ENCODE measurements at places on chromosomes 1 and 21.

GRCh38 chr21:41166884-41167283 lies 1.1 kb upstream of the BACE2 start:
- DNase-seq: no peak

DNA sequence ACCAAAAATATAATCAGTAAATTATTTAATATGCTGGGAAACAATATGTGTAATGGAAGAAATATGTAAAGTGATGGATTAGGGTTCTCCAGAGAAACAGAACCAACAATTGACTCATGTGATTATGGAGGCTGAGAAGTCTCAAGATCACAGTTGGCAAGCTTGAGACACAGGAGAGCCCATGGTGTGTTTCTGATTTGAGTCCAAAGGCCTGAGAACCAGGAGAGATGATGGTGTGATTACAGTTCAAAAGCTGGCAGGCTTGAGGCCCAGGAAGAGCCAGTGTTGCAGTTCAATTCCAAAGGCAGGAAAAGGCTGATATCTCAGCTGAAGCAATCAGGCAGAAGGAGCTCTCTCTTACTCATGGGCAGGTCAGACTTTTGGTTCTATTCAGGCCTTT lies 138.8 kb upstream of the NBPF11 start:
- DNase-seq: no peak

DNA sequence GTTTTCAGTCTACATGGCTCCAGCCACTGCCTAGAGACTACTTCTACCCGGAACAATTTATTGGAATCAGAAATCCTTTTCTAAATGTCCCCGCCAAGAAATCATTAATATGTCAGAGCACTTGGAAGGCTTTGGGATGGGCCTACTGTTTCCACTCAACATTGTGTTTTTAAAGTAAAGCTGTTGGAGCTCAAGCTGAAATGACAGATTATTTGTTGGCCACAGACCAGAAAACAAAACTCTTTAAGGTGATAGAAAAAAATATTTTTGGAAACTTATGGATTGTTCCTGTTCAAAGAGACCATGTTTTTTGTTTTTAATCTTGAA lies 496 bp downstream of the VPS45 start:
- no peak for DNase-seq

- DNase-seq: peak; percentile 49
Measured at GRCh38 chr1:25232866-25233784, 823 bp upstream of the SYF2 start.

DNA sequence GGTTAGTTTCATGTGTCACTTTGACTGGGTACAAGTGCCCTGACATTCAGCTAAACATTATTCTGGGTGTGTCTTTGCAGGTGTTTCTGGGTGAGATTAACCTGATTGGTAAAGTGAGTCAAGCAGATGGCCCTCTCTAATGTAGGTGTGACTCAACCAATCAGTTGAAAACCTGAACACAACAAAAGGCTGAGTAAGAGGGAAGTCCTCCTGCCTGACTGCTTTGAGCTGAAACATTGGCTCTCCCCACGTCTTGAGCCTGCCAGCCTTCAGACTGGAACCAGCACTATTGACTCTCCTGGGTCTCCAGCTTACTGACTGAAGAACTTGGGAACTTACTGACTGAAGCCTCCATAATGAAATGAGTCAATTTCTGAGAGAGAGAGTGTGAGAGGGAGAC lies 70.0 kb upstream of the C21orf91 start:
- DNase-seq: no peak

GRCh38 chr1:237108297-237109040 lies 66.5 kb downstream of the RYR2 start:
- no peak for DNase-seq

DNA sequence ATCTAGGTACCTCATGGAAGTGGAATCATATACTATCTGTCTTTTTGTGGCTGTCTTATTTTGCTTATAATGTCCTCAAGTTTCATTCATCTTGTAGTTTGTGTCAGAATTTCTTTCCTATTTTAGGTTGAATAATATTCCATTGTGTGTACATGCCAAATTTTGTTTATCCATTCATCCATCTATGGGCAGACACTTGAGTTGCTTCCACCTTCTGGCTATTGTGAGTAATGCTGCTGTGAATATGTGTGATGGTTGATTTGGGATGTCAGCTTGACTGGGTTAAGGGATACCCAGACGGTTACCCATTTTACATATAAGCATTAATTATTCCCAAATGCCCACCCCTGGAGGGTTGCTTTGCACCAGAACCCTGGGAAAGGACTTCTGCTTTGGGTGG lies 477.5 kb downstream of the PTPRU start:
- peak; percentile 18 for DNase-seq

GRCh38 chr1:208008534-208008933 lies 97.6 kb upstream of the CD34 start:
- no peak for DNase-seq

DNA sequence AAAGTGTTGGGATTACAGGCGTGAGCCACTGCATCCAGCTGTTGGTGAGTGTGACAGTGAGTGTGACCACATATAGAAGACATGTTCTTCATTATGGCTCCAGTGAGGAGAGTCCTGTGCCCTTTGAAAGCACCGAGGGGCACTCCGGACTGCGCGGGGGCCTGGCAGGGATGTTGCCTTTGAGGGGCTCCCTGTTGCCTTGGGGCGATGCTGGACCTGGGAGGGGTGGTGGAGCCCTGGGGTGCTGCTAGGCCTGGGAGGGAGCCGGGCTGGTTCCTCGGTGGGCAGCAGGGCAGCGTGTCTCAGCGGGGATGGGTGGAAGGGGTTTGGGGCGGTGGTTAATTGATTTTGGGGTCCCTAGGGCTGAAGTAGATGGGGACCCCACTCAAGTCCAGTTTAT lies 25.5 kb downstream of the CFAP74 start:
- no peak for DNase-seq

DNA sequence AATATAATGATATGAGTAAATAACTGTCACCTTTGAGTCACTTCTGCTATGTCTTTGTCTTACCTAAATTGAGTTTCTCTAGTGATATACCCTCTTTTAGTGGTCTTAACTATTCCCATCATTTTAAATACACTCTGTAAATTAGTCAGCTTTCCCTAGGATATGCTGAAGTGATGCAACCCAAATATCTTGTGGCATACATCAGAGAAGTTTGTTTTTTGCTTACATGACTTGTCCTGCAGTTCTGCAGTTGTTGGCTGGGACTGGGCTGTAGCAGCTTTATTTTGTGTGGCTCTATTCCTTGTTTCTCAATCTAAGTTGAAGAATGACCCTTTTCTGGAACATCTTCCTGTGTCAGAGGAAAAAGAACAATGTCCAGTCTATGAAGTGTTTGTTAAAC lies 76.4 kb downstream of the TTC3 start:
- no peak for DNase-seq

DNA sequence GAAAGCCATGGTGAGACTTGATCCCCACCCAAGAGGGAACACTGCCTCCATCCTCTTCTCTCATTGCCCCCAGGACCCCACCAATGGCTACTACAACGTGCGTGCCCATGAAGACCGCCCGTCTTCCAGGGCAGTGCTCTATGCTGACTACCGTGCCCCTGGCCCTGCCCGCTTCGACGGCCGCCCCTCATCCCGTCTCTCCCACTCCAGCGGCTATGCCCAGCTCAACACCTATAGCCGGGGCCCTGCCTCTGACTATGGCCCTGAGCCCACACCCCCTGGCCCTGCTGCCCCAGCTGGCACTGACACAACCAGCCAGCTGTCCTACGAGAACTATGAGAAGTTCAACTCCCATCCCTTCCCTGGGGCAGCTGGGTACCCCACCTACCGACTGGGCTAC lies 86.1 kb upstream of the CD1D start:
- no peak for DNase-seq

- no peak for DNase-seq
Measured at GRCh38 chr1:247352175-247352574, 20.5 kb upstream of the ZNF496 start.

DNA sequence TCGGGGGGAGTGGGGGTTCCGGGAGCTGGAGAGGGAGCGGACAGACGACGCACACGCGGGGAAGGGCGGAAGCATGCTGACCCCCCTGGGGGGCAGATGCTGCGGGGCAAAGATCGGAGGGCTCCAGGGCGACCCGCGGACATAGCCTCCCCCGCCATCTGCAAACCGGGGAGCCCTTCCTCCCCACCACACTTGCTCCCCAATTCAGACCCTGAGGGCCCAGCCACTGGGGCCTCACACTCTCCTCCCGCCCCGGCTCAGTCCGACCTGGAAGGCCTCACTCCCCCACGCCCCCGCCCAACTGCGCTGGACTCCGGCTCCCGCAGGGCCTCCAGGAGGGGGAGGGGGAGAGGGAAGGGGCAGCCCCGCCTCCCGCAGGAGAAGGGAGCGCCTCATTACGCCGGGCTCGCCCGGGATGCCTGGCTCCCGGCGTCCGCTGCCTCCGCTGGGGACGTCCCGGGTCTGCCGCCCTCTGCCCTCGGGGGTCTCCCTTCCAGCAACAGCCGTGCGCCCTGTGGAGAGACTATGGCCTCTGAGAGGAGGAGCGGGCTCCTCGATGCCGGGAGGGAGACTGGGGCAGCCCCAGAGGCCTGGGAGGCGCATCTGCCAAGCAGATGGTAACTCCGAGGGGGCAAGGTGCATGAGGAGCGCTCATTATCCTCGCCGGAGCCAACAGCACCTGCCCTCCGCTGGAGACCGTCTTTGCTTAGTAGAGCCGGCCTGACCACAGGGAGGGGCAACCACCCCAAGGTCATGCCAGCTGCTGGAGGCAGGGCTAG lies 636 bp upstream of the CAMK2N1 start:
- DNase-seq: peak; percentile 94

- DNase-seq: no peak
Measured at GRCh38 chr1:117433943-117434342, 66.7 kb downstream of the MAN1A2 start.

DNA sequence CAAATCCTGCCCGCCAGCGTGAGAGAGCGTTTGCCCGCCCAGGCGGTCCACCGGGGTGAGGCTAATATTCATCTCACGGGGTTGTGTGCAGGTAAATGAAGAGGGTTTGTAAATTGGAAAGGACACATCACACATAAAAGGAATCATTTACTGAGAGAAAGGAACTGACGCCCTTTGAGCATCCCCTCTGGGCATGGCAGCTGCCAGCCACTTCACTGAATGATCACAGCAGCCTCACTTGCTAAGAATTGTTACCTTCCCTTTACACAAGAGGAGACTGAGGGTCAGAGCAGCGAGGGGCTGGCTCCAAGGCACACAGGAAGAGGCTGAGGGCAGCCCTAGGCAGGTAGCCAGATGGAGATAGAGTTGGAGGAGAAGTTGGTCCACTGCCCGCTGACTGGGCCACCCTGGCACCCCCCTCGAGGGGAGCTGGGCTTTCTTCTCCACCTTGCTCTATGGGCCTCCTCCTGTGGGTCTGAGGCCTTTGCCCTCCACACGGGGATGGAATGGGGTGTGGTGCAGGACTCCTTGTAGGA lies 96.0 kb downstream of the FOXD2 start:
- no peak for DNase-seq

DNA sequence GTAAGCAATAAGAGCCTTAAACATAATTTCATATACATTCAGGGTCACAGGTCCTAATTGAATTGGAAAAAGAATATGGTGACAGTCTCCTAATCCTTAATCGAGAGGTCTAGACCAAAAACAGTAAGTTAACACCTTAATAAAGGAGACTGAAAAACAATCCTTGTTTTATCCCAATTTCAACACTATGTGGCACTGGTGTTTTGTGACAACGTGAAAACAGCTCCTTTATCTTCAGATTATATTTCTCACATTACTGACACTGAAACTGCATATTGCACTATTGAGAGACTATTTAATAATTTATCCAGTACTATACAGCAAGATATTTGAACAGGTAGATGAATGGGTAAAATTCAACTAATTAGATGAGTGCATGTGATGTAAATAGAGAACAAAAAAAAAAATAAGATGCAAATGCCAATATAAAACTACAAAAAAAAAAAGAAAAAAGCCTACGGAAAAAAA lies 34.1 kb downstream of the TP53BP2 start:
- no peak for DNase-seq

DNA sequence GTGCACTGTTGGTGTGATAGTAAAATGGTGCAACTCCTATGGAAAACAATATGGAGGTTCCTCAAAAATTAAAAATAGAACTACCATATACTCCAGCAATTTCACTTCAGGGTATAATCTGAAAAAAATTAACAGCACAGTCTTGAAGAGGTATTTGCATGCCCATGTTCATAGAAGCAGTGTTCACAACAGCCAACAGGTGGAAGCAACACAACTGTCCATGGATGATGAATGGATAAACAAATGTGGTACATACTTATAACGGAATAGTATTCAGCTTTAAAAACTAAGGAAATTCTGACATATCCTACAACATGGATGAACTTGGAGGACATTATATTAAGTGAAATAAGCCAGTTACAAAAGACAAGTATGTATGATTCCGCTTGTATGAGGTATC lies 8.2 kb downstream of the TTLL7 start:
- no peak for DNase-seq

DNA sequence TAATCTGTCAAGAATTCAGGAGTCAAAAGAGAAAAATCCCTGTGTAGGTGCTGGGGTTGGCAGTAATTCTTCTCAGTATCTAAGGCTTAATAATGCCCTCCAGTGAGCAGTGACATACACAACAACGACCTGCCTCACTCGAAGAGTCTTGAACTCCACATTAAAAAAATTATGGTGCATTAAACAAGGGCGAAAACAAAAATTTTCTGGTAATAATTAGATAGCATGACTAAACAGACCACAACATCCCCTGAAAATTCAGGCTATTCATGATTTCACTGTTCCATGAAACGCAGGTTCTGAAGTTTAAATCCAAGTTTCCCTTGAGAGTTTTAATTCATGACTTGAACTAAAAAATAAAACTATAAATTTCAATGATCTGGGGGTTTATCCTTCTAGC lies 5.1 kb downstream of the SRSF4 start:
- DNase-seq: no peak

GRCh38 chr21:39634507-39634906 lies 21.8 kb downstream of the B3GALT5 start:
- no peak for DNase-seq

DNA sequence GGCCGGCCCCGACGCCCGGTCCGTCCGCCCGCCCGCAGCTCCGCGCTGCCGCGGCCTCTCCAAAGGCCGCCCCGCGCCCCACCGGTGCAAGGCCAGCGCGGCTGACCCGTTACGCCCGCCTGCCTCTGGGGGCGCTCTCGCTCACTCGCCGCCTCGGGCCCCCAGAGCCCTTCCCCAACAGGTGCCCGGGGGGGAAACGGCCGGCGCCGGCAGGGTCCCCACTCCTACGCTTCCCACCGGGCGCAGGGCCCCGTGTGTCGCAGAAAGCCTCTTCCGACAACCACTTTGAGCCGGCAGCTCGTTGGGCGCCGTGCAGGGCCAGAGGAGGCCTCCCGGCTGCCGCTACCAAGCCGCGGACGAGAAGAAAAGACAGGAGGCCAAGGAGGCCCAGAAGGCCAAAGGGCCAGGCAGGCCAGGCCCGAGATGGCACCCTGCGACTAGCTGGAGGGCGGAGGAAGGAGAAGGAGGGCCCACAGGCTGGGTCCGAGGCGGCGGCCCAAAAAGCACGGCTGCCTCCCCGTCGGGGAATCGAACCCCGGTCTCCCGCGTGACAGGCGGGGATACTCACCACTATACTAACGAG lies 64.9 kb upstream of the FCGR2A start:
- DNase-seq: no peak

- no peak for DNase-seq
Measured at GRCh38 chr1:72184099-72184701, 98.1 kb downstream of the NEGR1 start.

- no peak for DNase-seq
Measured at GRCh38 chr1:5164158-5164557, 509.7 kb downstream of the AJAP1 start.

All from COR-L47 (cell line).